ENCODE measurements at places on chromosomes 2 and 18.

DNA sequence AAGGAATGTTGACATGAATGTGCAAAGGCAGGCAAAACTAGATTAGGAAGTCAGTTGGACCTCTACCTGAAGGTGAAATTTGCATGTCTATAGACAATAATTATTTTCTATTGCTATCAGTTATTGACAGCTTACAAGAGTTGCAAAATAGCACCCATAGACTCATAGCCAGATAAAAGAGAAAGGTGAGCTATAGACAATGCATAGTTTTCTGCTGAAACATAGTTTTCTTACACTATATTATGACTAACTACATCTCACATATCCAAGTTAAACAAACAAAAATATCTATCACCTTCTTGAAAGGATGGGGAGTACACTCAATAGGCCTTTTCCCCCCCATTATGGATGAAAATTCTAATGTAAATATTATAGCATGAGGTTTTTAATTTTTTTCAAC lies 305.0 kb downstream of the PTH2R start:
- DNase-seq, result no peak

DNA sequence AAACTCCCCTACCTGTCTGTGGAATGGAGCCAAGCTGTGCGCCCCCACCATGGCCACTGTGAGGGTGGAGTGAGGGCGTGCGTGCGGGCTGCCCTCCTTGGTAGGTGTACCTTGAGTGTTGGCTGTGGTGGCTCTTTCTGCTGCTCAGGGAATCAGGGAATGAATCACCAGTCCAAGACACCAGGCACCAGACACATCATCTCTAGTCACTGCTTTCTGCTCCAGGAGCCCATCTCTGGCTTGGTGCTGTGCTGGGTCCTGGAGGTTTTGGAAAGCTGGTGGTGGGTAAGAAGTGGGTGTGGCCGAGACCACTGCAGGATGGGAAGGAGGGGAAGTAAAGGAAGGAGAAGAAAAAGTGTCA lies 209.9 kb downstream of the SEPTIN10 start:
- no peak for DNase-seq

DNA sequence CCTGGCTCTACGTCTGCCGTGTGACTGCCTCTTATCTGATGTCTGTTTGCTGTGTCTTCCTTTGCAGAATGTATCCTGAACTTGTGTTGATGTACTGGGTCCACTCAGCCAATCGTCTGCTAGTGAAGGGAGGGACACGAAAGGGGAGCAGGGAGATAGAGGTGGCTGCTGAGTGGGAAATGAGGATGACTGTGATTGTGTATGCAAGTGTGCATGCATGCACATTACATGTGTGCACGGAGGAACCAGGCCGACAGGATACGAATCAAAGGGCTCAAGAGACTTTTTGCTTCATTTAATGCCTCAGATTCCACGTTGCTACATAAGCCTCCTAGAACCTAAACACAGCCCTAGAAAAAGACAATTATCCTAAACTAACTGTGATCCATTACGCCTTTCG lies 111.2 kb downstream of the TFCP2L1 start:
- no peak for DNase-seq

DNA sequence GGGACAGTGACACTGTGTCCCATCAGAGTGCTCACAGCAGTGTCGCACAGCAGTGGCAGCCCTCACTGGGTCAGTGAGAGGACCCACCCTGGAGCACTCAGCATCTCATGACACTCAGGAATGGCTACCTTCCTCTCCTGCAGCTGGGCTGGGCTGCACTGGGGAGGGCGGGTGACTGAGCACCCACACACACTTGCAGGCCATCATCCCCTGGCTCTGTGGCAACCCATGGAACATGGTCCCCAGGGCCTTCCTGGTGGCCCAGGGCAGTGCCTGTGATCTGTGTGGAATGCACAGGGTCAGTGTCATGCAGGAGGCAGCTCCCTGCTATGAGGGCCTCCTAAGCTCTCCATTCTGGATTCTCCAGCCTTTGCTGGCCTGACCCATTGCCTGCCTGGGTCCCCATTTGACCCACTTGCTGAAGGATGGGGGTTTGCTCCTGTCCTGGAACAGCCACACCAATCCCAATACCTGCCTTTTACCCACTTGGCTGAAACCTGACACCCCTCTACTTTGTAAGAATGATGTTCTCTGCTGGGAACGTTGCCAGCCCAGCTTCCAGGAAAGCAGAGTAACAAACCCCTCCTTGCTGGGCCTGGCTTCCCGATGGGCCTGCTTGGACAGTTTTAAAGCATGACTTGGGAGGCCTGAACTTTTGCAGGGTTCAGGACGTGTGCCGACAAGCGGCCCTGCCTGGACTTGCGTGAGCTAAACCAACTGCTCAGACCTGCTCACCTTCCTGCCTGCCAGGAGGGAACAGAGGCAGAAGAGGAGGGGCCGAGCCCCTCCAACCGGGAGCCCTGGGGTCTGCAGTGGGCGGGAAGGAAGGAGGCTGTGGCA lies 13.7 kb downstream of the HS6ST1 start:
- no peak for DNase-seq

DNA sequence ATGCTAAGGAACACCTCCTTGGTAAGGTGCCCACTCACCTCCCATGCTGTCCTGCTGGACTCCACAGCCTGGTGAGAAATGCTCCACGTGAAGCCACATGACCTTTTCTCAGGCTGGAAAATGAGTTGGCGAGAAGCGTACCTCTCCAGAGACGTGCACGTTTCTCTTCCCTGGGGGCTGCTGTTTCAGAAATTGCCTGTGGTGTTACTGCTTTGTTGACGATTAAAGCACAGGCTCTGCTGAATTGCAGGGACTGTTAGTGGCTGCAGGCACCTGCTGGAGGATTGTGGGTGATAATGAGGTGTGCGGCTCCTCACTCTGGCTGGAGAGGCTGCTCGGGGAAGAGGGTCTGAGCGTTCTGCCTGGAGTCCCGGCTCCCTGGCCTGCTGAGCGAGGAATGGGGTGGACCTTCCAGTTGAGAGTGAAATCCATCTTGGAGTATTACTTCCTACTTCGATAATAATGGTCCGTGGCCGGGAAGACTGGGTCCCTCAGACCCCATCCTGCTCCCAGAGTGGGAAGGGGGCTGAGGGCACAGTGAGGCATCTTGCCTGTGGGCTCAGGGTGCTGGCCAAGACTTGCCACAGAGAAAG lies 199.3 kb upstream of the HDAC4 start:
- DNase-seq, result no peak

- DNase-seq, result no peak
Measured at GRCh38 chr2:239590995-239591915, 190.4 kb upstream of the HDAC4 start.

GRCh38 chr2:45233301-45233700 lies 224.0 kb upstream of the SIX2 start:
- no peak for DNase-seq

GRCh38 chr2:159713631-159714246 lies 1.4 kb downstream of the MARCHF7 start:
- no peak for DNase-seq

GRCh38 chr2:203043226-203043625 lies 28.6 kb downstream of the NBEAL1 start:
- no peak for DNase-seq
